ENCODE measurements at places on chromosomes 4 and X. TPM values are rescaled to one million over a fixed set of nuclear protein-coding genes. Genes with fewer than 3 reads are reported as not detected.

DNA sequence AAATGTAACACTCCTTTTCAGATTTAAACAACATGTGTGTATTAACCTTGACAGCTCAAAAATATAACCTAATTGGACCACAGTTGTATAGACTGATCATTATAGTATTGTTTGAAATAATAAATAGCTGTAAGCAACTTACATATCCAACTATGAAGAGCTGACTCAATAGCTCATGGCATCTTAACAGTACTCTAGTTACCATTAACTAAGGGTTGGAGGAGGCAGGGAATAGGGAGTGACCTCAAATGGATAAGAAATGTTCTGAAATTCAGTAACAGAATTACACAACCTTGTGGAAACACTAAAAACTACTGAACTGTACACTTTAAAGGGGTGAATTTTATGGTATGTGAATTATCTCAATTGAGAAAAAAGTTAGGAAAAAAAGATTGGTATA, 136.5 kb upstream of the CPEB2 start:
- DNase-seq, result no peak

Gene ITM2A
- 57.8 TPM for total RNA-seq

Gene BEND4
- not detected for total RNA-seq

Gene MTNR1A
- not detected for total RNA-seq

- DNase-seq, result no peak
Observed at GRCh38 chr4:57605376-57605775, 495.2 kb upstream of the IGFBP7 start.

GRCh38 chr4:87093443-87094123, 126.8 kb downstream of the KLHL8 start:
- DNase-seq, result no peak

Measured in cardiac septum (tissue), 1 donor.